ENCODE measurements at places on chromosomes 12 and 14. TPM values are rescaled to one million over a fixed set of nuclear protein-coding genes. Genes with fewer than 3 reads are reported as not detected.

SRRM4 gene
- total RNA-seq: not detected

LRRC10 gene
- total RNA-seq: not detected

PPFIA2 gene
- not detected for total RNA-seq

SLC25A21 gene
- 2.0 TPM for total RNA-seq

ACSS3 gene
- 44.0 TPM for total RNA-seq

UNC79 gene
- not detected for total RNA-seq

COL2A1 gene
- 4.8 TPM for total RNA-seq

WSCD2 gene
- not detected for total RNA-seq

AQP6 gene
- total RNA-seq: 0.17 TPM
